NCI-H187 (cell line): ENCODE measurements at places on chromosomes 7 and 10.

DNA sequence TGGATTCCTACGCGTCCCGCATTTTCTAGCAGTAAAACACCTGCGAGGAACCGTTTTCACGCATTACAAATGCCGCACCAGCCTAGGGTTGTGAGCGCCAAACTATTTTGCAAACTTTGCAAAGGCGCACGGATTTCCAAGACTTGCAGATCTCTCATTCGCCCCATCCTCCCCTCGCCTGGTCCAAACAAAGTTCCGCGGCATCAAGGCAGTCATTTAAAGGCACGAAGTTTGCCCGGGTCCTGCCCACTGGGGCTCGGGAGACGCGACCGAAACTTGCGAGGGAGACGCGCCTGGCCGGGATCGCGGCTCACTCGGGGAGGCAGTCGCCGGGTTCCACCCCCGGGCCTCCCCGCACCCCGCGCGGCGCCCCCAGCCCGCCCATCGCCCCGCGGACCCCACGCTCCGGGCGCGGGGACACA, 613 bp downstream of the USP6NL start:
- DNase-seq, result no peak

DNA sequence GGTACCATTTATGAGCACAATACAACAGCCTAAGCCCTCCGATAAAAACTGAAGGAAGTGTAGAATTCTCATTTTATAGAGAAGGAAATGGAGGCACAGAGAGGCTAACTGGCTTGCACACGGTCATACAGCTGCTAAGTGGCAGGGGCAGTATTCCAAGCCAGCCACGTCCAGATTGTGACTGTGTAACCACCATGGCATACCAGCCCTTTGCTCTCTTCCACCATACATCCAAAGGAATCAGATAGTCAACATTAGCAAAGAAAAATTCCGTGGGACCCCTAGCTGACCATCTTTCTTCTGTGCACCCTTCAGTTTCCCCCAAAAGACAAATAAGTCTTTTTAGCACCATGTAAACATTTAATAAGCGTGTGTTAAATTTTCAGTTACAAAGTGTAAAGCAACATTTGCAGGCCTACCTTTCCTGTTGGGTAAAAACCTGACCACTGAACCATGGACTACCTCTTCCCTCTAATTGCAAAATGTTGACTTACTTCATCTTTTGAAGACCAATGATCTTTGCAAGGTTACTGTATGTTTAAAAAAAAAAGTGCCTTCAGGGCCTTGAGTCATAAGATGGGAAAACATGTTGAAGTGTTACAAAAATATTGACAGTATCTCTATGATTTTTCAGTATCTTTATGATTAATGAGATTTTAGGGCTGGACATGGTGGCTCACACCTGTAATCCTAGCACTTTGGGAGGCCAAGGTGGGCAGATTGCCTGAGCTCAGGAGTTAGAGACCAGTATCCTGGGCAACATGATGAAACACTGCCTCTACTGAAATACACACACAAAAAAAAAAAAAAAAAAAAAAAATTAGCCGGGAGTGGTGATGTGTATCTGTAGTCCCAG, 24.3 kb upstream of the PDZD8 start:
- no peak for DNase-seq

DNA sequence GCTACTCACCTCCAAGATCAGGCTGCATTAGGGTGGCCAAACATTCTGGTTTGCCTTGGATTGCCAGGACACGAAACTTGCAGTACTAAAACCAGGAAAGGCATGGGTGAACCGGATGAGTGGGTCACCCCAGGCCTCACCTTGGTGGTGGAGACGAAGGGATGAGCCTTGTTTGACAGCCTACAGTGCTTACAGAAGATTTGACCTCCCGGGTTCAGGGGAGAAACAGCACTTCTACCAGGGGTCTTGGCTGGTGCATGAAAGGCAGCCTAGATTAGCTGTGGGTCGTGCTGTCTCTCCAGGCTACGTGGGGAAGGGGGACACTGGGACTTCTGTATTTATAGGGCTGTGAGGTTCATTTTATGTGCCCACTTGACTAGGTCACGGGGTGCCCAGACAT, 469.8 kb downstream of the PLXNA4 start:
- DNase-seq, result no peak

GRCh38 chr10:132107949-132108877, 42.5 kb downstream of the JAKMIP3 start:
- DNase-seq, result no peak
